Frontal cortex (tissue), 4 donors: ENCODE measurements at places on chromosomes 6 and 20. TPM values are rescaled to one million over a fixed set of nuclear protein-coding genes. Genes with fewer than 3 reads are reported as not detected.

DNA sequence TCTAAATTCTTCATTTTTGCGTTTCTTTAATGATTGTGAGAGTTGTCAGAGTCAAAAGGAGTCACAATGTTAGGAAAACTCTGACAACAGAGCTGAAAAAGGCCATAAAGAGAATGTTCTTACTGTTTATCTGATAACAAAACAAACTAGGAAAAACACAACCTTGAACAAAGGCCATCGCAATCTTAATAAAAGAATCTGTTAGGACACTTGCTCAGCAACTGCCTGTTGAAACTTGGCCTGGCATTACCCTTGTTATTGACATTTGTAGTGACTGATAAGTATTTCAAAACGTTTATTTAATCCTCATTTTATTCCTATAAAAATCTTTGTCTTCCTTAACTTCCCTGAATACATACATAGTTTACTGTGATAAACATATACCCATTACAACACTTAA is 15.7 kb downstream of the GSTA1 start:
- no peak for DNase-seq

DNA sequence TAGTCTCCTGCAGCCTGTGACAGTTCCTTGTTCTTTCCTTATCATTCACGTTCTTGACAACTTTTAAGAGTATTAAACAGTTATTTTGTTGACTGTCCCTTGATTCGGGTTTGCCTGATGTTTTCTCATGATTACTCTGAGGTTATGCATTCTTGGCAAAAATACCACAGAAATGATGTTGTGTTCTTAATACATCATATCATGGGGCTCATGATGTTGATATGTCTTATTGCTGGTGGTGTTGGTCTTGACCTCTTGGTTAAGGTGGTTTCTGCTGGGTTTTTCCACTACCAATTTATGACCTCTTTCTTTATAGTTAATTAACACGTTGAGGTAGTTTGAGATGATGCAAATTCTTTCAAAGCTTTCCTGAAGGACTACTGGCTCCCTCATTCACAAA is 59.1 kb downstream of the ZHX3 start:
- DNase-seq = no peak

DNA sequence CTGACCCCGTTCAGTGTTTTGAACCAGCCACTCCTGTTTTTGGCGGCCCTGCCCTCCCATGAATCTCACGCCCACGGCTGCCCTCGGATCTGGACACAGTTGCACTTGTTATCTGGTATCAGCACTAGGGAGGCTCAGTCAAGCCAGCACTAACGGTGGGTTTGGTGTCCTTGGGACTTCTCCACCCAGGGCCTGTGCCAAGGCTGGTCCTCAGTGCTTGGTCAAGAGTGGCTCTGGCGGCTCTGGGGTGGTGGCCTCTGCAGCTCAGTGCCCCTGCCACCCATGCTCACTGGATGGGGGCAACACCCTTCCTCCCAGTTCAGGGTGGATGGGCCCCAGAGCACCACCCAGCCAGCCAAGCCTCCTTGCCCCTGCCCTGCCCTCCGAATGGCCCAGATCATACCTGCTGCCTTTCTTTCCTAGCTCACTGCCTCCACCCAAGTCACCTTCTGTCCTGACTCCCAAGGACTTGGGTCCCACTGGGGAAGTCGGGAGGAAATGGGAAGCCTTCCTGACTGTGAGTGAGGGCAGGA is 54.7 kb downstream of the SSR1 start:
- DNase-seq = no peak

CGA gene
- not detected for total RNA-seq

- no peak for DNase-seq
These were observed 184.2 kb upstream of the MAN1A1 start for GRCh38 chr6:119533603-119534279.

DNA sequence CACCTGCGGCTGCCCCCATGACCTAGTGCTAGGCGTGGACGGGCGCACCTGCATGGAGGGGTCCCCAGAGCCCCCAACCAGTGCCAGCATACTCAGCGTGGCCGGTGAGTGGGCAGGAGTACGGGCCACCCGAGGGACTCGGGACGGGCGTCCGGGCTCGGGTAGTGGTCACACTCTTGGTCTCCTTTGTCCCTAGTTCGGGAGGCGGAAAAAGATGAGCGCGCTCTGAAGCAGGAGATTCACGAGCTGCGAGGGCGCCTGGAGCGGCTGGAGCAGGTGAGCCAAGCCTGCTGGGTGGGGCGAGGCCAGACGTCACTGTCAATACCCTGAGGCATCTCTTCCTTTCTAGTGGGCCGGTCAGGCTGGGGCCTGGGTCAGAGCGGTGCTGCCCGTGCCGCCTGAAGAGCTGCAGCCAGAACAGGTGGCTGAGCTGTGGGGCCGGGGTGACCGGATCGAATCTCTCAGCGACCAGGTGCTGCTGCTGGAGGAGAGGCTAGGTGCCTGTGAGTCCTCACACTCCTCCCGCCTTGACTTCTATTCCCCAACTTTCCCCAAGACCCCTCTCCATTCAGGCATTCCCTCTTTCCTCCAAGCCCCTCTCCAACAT is 2.9 kb downstream of the EGFL8 start:
- DNase-seq = no peak

GRCh38 chr6:22221630-22222029 is 75.2 kb downstream of the PRL start:
- no peak for DNase-seq

C20orf141 gene
- total RNA-seq = not detected

DNA sequence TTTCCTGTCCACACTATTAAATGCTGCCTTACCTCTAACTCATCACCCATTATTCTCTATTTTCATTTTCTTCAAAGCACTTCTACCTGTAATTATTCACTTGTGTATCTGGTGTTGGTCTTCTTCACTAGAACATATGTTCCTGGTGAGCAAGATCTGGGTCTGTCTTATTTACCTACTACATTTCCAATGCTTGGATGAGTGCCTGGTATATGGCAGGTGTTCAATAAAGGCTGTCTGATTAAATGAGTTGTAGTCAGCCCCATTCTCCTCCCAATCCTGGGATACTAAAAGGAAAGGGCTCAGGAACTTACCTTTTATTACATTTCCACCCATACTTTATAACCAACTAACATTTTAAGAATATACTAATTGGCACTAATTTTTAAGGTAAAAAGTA is 61.0 kb downstream of the CEP162 start:
- no peak for DNase-seq

- DNase-seq = peak; percentile 90
These were observed 558 bp downstream of the XKR7 start for GRCh38 chr20:31968291-31969126.

DNA sequence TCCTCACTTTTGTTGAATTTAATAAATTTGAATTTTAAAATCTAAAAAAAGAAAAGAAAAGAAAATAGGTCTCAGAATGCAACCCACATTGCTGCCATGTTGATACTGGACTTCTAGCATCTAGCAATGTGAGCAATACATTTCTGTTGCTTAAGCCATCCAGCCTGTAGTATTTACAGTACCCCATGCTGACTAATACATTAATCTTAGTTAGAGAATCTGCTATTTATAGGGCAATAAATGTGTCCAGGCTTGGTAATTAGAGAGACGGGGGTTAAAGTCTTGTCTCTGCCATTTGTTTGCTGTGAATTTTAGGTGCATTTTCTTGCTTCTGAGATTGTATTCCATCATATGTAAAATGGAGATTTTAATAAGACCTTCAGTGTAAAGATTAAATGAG is 471.3 kb downstream of the DHX35 start:
- no peak for DNase-seq

TCEA2 gene
- total RNA-seq = 36.7 TPM

SLC12A5 gene
- 18.8 TPM for total RNA-seq

DNA sequence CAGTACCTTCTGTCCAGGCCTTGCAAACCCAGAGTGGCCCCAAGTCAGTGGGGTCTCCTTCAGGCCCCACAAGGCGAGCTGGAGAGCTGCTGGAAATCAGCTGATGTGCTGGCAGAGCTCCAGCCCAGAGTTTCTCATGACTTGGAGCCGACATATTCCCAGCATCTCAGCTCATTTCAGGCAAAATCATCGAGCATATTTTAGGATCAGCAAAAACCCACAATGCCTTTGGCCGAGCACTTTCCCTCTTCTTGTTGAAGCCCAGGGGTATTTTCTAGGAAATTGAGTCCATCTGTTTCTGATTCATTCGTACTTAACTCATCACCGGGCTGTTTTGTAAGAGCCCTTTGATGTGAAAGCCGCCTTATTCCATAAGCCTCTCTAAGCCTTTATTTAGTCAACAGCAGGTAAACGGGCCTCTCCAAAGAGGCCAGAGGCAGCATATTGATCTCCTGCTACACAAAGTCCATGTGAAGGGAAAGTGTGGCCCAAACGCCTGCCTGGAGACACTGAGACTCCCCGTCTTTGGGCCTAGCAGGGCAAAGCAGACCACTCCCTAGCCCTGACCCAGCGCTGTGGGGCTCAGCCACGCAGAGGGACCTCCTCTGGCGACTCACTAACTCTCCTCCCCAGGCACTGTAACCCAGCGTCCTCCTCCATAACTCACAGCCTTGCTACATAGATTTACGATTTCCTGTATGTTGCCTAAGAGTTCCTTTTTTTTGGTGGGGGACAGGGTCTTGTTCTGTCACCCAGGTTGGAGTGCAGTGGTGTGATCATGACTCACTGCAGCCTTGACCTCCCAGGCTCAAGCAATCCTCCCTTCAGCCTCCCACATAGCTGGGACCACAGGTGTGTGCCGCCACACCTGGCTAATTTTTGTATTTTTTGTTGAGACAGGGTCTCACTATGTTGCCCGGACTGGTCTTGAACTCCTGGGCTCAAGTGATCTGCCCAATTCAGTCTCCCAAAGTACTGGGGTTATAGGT is 12.1 kb upstream of the C20orf203 start:
- DNase-seq = no peak

DNA sequence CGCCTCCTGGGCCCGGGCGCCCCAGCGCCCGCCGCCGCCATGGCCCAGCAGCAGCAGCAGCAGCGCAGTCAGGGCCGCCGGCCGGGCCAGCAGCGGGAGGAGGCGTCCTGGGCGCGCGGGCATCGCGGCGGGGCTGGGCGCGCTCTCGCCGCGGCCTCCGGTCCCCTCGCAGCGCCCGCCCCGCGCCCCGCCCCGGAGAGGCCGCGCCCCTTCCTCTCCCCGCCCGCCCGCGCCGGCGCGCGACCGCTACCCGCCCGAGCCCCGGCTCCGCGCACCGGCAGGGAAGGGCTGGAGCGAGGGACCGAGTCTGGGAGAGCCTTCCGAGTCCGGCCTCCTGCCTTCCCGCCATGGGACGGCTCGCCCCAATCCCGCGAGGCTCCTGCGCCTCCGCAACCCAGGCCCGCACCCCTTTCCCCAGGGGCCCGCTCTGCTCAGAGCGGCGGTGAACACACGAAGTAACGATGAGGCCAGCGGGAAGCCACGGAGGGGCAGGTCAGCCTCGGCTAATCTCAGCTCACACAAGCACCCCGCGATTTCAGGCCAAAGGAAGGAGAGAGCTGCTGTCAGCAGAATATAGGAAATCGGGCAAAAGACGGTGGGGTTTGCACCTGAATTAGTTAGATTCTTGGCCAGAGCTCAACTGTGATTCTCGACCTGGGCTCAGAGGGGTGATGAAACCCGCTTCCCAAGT is at the start of gene TXNDC5:
TXNDC5 (minus strand) TSS at position 135 of the 691 bp plus-strand sequence; CDS start at position 123, 12 bp downstream.
- DNase-seq = peak; percentile 94

PROKR2 gene
- 8.6 TPM for total RNA-seq
